Epithelial cell of esophagus (primary cell): ENCODE measurements at places on chromosomes 5 and 9.

DNA sequence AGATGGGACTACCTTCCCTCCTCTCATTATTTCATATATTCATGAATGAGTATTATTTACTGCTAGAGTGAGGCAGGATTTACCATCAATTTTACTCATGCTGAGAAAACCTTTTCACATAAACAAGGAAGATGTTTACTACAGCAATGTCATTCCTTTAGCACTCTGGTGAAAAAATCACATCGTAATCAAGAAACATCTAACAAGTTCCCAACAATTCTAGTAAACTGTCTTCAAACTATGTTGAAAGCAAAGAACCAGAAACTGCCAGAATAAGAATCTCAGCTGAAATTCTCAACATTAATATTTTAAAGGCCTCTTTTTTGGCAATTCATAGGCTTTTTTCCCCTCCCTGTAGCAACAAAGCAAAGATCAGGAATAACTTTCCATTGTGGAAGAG lies 28.2 kb downstream of the AUH start:
- no peak for DNase-seq

GRCh38 chr9:127035423-127035822 lies 87.0 kb downstream of the ANGPTL2 start:
- no peak for DNase-seq

DNA sequence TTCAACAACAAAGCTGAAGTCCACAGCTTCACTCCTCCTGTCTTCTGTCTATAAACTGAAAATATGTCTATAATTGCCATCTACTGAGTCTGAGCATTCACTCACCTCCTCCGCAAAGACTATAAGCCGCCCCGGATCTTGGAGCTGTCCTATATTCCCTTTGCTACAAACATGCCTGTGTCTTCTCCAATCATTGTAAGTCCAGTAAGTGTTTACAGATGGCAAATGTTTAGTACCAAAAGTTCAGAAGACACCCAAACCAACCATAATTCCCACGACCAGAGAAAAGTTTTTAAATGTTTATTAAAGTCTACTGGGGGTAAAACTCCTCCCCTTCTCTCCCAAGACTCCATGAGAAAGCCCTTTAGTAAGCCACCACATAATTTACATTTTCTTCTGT lies 80.9 kb downstream of the EBF1 start:
- DNase-seq: no peak

DNA sequence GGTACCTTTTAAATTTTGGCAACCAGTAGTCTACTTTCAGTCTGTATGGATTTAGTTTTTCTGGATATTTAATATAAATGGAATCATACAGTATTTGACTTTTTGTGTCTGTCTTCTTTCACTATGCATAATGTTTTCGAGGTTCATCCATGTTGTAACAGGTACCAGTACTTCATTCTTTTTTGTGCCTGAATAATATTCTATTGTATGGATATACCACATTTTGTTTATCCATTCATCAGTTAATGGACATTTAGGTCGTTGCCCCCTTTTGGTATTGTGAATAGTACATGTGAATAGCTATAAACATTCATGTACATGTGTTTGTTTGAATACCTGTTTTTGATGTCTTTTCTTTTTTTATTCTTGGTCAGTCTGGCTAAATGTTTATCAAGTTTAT lies 19.1 kb upstream of the TBCA start:
- no peak for DNase-seq

GRCh38 chr9:89854715-89855475 lies 250.1 kb downstream of the GADD45G start:
- DNase-seq: no peak

DNA sequence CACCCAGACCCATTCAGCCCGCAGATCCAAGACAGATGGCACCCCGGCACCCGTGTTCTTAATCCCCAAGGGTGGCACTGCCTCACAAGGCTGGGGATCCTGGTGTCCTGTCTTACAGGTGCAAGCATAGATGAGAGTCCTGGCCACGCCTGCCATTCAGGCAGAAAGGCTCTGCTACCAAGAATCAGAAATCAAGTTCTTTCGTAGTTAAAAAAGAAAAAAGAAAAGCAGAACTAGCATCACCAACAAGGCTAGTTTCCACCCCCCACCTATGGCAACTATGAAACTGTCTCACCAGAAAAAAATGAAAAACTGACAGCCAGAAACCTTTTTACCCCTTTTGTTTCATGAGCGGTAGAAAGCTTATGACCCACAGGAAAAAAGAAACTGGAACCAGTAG lies 170.4 kb downstream of the SYK start:
- no peak for DNase-seq

DNA sequence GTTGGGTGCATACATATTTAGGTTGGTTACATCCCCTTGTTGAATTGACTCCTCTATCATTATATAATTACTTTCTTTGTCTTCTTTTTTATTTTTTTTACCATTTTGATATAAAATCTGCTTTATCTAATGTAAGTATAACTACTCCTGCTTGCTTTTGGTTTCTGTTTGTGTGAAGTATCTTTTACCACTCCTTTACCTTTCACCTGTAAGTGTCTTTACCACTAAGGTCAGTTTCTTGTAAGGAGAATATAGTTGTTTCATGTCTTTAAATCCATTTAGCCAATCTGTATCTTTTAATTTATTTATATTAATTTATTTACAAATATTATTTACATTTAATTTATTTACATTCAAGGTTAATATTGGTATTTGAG lies 33.0 kb downstream of the INSL4 start:
- no peak for DNase-seq

DNA sequence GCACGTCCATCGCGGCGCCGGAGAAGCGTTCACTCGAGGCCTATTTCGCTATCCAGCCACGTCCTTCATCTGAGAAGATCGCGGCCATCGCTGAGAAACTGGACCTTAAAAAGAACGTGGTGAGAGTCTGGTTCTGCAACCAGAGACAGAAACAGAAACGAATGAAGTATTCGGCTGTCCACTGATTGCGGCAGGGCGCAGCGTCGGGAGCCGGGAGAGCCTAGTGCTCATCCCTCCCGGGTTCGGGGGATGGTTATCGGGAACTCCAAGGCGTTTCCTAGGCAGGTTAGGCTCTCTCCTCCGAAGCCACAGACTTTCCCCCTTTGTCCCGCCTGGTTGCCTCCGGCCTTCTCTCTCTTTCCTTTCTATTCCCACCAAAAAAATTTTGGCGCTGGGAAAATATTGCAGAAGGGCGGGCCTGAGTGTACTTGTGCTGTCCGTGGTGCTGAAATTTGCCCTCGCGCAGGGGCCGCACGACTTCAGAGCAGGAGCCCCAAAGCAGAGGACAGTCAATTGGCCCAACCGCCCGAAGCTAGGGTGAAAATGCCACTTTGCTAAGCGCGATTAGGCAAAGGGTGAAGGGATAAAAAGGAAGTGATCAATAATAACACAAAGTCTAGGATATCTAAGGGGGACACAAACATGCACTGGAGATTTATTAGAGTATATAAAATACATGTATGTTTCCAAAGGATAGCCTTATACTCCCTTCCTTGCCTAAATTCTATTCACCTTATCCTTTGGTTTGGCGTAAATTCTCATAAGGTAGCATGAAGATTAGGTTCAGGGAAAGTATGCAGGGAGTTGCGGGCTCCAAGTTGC lies 1.8 kb downstream of the POU4F3 start:
- DNase-seq: peak; percentile 73

GRCh38 chr5:149795360-149795759 lies 65.2 kb downstream of the PPARGC1B start:
- DNase-seq: no peak

DNA sequence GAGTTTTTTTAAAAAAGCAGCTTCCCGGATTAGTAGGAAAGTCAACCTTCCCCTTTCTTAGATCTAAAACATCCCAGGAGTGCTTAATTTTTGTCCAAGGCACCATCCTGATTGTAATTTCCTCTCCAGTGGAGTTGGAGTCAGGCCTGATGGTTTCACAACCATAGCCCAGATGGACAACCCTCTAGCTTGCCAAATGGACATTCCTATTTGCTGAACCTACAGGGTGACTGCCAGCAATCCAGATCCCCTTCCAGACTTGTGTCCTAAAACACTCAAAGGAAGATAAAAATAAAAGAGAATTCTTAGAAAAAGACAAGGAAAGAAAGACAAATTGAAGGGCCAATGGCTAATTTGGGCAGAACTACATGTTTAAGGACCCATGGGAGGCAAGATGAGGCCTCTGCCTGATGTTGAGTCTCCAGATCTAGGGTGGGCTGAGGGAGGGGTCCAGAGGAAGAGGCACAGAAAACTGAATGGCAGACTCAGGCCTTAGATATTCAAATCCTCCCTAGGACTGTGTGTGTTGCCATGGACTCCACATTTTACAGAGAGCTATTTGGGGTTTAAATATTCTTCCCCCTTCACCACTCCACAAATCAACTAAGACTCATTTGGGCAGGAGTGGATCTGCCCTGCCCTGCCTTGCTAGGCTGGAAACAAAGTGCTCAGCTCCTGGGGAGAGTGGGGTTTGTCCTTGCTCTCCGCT lies 38.5 kb upstream of the SLC44A1 start:
- DNase-seq: peak; percentile 16

- no peak for DNase-seq
These were observed 361.0 kb downstream of the NFIB start for GRCh38 chr9:13952906-13953305.

GRCh38 chr9:79559495-79560181 lies 12.1 kb upstream of the TLE4 start:
- no peak for DNase-seq

GRCh38 chr5:135249658-135250057 lies 149.4 kb downstream of the MACROH2A1 start:
- DNase-seq: no peak

DNA sequence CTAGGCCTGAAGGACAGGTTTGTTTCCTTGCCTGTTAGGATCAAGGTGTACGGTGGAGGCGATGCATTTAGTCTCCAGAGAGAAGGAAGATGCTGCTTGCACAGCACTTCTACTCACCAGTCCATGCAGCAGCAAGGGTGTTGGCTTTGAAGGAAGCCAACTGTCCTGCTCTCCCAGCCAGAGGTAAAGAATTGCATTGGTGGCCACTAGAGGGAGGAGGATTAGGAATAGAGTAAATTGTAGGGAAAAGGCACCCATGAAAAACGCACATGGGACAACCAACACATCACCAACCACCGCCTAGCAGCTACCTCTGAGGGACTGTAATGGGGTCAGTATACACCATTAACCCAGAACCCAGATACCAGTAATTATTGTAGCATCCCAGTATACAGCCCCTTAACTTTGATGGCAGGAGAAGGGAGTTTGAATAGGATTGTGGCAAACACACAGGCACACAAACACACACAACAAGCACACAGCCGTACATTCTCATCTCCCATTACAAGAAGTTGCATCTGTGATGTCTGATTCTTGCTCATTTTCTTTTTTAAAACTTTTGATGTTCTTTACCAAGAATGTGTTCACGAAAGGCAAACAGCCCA lies 267.7 kb downstream of the ADAMTS6 start:
- peak; percentile 58 for DNase-seq

DNA sequence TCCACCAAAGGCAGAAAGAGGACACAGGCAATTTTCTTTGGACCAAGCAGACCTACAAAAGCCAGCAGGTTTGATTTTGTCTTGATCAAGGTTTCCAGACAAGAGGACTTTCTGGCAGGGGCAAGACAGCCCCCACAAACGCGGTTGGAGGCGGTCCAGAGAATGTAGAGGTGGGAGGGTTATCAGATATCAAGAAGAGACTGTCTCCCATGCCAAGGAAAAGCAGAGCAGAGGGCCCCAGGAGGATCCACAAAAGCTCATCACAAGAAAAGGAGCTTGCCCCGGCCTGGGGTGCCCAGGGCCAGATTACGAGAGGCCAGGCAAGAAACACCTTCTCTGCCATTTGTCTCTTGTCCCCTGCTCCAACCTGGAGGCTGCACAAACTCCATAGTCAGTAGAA lies 538.9 kb downstream of the BNC2 start:
- DNase-seq: no peak

GRCh38 chr5:178240341-178240741 lies 7.7 kb upstream of the PHYKPL start:
- no peak for DNase-seq

GRCh38 chr5:74578356-74579044 lies 62.0 kb downstream of the ENC1 start:
- DNase-seq: no peak

DNA sequence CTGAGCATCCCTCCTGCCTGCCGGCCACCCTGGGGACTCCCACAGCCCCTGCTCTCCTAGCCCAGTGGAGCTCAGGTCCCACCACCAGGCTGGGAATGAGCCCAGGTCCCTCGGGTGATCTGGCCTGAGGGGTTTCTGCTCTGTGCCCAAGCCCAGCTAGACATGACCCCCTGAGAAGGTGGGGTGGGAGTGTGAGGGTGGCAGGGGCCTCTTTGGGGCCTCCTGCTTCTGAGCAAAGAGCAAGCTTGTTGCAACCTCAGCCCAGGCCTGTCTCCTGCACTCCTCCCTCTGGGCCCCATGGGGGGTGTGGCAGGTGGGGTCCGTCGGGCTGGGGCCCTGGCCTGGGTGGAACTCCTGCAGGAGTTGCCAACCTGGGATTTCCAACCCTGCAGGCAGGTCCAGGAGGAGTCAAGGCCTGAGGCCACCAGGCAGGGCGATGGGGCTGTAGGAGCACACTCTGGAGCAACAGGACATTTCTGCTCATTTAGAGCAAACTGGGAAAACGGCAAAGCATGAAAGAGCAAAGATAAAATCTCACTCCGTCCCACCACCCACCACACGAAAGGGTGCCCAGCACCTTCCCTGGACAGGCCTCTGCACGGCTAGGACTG lies 11.4 kb upstream of the NRARP start:
- no peak for DNase-seq

DNA sequence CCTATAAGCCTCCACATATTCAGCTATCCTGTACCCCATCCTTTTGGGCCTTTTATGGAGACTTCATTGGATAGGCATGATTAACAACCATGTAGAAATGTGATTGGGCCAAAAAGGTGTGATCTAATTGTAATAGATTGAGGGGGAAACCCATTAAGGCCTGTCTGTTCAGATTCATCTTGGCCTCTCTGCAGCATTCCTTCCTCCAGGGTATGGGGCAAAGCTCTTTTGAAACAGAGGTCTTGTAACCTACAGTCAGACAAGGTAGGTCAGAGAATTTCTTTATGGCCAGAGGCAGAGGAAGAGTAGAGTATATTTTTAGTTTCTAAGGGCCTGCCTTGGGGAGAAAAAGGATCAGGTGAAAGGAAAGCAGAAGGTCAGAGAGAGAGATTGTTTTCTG lies 98.5 kb downstream of the INVS start:
- DNase-seq: peak; percentile 4

GRCh38 chr9:106921341-106921899 lies 58.5 kb downstream of the ZNF462 start:
- DNase-seq: peak; percentile 11

- DNase-seq: no peak
These were observed 179.5 kb downstream of the YTHDC2 start for GRCh38 chr5:113692891-113693457.

- DNase-seq: no peak
These were observed 166.6 kb upstream of the NFIB start for GRCh38 chr9:14480526-14480925.

GRCh38 chr5:60821488-60822284 lies 22.4 kb downstream of the ELOVL7 start:
- peak; percentile 71 for DNase-seq

GRCh38 chr9:134855900-134856377 lies 24.7 kb upstream of the FCN2 start:
- no peak for DNase-seq

- DNase-seq: peak; percentile 97
These were observed 120.2 kb upstream of the PITX1 start for GRCh38 chr5:135154197-135154596.
